ENCODE measurements at places on chromosomes 4 and X.

- DNase-seq = no peak
Observed at GRCh38 chrX:7109838-7110793, 37.4 kb upstream of the STS start.

- no peak for DNase-seq
Observed at GRCh38 chr4:5527211-5527610, 181.1 kb downstream of the EVC2 start.

- no peak for DNase-seq
Observed at GRCh38 chrX:120087289-120088017, 10.0 kb upstream of the RHOXF2B start.

DNA sequence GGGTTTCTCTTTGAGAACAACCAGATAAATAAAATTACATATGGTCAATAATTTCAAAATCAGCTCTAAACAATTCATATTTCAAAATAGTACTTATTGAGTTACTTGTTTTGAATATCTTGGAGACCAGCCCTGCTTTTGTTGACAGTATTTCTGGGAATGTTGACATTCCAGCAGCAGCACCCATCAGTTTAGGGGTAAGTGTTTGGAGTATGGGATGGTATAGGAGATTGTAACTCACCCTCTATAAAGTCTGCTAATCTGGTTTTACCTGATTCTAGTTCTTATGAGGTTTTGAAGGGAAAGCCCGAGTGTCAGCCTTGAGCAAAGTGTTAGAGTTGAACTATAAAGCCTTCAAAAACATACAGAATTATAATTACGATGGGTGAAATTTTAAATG lies 139.2 kb upstream of the ANKRD50 start:
- no peak for DNase-seq
